Activated B cell treated with CpG ODN at 0.5 μM for 24 hours (primary cell): ENCODE measurements at places on chromosomes 1 and 21. TPM values are rescaled to one million over a fixed set of nuclear protein-coding genes. Genes with fewer than 3 reads are reported as not detected.

The KRTAP7-1 gene
- not detected in 2 replicates for total RNA-seq

The NID1 gene
- total RNA-seq: 0.04 and 0.10 TPM in 2 replicates

The NEGR1 gene
- not detected in 2 replicates for total RNA-seq

The ATP13A2 gene
- 27.6 and 31.9 TPM in 2 replicates for total RNA-seq

The NHLH1 gene
- 0.46 and 0.71 TPM in 2 replicates for total RNA-seq

The TAS1R3 gene
- total RNA-seq: 2.5 and 2.7 TPM in 2 replicates

The AADACL4 gene
- total RNA-seq: not detected in 2 replicates

The PLA2G5 gene
- not detected in 2 replicates for total RNA-seq

The KCNE2 gene
- total RNA-seq: not detected in 2 replicates

The BTBD19 gene
- total RNA-seq: 25.8 and 27.6 TPM in 2 replicates

The CHRM3 gene
- not detected in 2 replicates for total RNA-seq

The ZNF691 gene
- total RNA-seq: 13.1 and 16.1 TPM in 2 replicates

The FMO4 gene
- 3.0 and 3.4 TPM in 2 replicates for total RNA-seq

The PODN gene
- total RNA-seq: not detected in 2 replicates

The HPCA gene
- not detected in 2 replicates for total RNA-seq

The WASF2 gene
- 136 and 137 TPM in 2 replicates for total RNA-seq

The AIRE gene
- total RNA-seq: 0.10 TPM in 1 of 2 replicates, not detected in the other

The OR2T33 gene
- total RNA-seq: not detected in 2 replicates

The LEPROT gene
- total RNA-seq: 11.3 and 15.4 TPM in 2 replicates

The MSH4 gene
- total RNA-seq: 1.2 and 1.4 TPM in 2 replicates

The CLCNKB gene
- not detected in 2 replicates for total RNA-seq

The CRYBG2 gene
- 0.27 and 0.86 TPM in 2 replicates for total RNA-seq

The INSRR gene
- total RNA-seq: not detected in 2 replicates

The TMEM222 gene
- total RNA-seq: 39.3 and 43.0 TPM in 2 replicates

The SH3D21 gene
- 9.9 and 11.5 TPM in 2 replicates for total RNA-seq

The MYBPH gene
- not detected in 2 replicates for total RNA-seq

The OR2T2 gene
- total RNA-seq: 3.2 and 4.1 TPM in 2 replicates

The LCE1E gene
- total RNA-seq: not detected in 2 replicates

The SPAG17 gene
- not detected in 2 replicates for total RNA-seq

The HLX gene
- total RNA-seq: 3.2 and 4.6 TPM in 2 replicates

The DTL gene
- 4.2 and 5.0 TPM in 2 replicates for total RNA-seq

The BCAN gene
- total RNA-seq: 0.27 and 0.51 TPM in 2 replicates

The NVL gene
- total RNA-seq: 43.7 and 44.4 TPM in 2 replicates

The RIIAD1 gene
- not detected in 2 replicates for total RNA-seq

The CXADR gene
- total RNA-seq: not detected in 2 replicates

The RHD gene
- not detected in 2 replicates for total RNA-seq

The ETNK2 gene
- 0.16 and 0.44 TPM in 2 replicates for total RNA-seq

The MARK1 gene
- 3.8 and 5.7 TPM in 2 replicates for total RNA-seq

The FCRL2 gene
- 48.0 and 51.6 TPM in 2 replicates for total RNA-seq

The FABP3 gene
- total RNA-seq: 0.49 TPM in 1 of 2 replicates, not detected in the other

The CA6 gene
- not detected in 2 replicates for total RNA-seq

The C1QA gene
- not detected in 2 replicates for total RNA-seq

The ABL2 gene
- total RNA-seq: 15.2 and 15.6 TPM in 2 replicates

The EXTL2 gene
- 3.7 and 4.8 TPM in 2 replicates for total RNA-seq

The NFASC gene
- 0.07 TPM in 1 of 2 replicates, not detected in the other for total RNA-seq

The TNFRSF4 gene
- 0.86 and 1.1 TPM in 2 replicates for total RNA-seq

The MAGOH gene
- 56.6 and 65.0 TPM in 2 replicates for total RNA-seq

The TFF2 gene
- not detected in 2 replicates for total RNA-seq

The SEMA6C gene
- total RNA-seq: 0.59 and 0.67 TPM in 2 replicates

The LCE1B gene
- not detected in 2 replicates for total RNA-seq

The RNF115 gene
- 15.3 and 19.7 TPM in 2 replicates for total RNA-seq

The CLCA1 gene
- not detected in 2 replicates for total RNA-seq

The GPR37L1 gene
- total RNA-seq: not detected in 2 replicates

The S100A12 gene
- 0.61 TPM in 1 of 2 replicates, not detected in the other for total RNA-seq

The GBP7 gene
- total RNA-seq: not detected in 2 replicates

The HPDL gene
- total RNA-seq: 3.7 and 4.3 TPM in 2 replicates

The SLC37A1 gene
- total RNA-seq: 39.8 and 47.9 TPM in 2 replicates

The DIRAS3 gene
- total RNA-seq: not detected in 2 replicates

The C8A gene
- not detected in 2 replicates for total RNA-seq
